ENCODE measurements at places on chromosomes 13 and 19. TPM values are rescaled to one million over a fixed set of nuclear protein-coding genes. Genes with fewer than 3 reads are reported as not detected.

The DNAAF3 gene
- total RNA-seq, result 0.71 TPM

DNA sequence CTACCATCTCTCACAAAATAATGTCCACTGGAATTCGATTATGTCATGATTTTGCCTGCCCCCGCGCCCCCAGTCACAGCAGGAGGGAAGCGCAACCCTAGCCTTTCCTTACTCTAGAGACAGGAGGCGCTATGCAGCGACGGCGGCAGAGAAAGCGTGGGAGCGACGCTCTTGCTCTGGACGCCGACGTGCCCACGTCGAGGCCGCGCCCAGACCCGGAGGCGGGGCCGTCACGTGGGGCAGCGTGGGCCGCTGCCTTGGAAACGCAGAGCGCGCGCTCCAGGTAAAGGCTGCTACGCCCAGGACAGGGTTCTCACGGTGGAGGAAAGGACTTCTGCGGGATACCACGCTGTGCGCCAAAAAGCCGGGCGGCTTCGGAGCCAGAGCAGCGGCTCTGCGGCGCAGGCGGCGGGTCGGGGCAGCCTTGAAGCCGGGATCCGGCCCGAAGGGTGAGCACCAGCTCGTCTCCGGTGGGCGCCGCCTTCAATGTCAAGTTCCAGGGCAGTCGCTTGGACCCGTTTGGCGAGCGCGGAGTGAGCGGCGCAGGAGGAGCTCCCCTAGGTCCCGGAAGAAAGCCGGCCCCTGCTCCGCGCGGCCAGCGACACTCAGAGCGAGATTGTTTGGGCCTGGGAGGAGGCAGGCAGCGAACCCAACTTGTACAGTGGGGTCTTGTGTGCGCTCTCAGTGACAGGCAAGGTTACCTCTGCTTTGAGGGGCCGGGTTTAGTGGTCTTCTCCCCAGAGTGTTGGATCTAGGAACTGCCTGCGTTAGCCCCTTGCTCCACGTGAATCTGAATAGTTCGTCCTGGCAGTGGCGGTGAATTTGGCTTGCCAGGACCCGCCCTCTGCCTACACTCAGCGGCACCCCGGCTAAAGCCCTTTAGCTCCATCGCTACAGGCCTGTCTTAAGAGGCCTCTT is 121.7 kb downstream of the MRPL57 start:
- peak; percentile 95 for DNase-seq

- no peak for DNase-seq
Observed at GRCh38 chr19:1311543-1312091, 25.9 kb downstream of the EFNA2 start.

DNA sequence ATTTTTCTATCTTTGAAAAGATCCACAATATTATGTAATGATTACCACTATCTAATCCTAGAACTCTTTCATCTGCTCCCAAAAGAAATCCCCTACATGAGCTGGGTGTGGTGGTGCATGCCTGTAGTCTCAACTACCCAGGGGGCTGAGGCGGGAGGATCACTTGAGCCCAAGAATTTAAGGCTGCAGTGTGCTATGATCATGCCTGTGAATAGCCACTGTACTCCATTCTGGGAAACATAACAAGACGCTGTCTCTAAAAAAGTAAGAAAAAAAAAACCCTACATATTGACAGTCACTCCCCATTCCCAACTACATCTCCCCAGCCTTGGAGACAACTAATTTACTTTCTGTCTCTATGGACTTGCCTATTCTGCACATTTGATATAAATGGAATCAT is 1.1 kb upstream of the ZNF226 start:
- DNase-seq, result no peak

GRCh38 chr13:113413898-113414282 is 39.4 kb downstream of the ADPRHL1 start:
- DNase-seq, result no peak

- DNase-seq, result no peak
Observed at GRCh38 chr19:2170987-2171348, 7.2 kb downstream of the DOT1L start.

Measured in lower leg skin (tissue), 4 donors.